SIG-M5 (cell line): ENCODE measurements at places on chromosomes 11 and 22.

- no peak for DNase-seq
Measured at GRCh38 chr11:126444072-126444471, 88.6 kb downstream of the ST3GAL4 start.

- no peak for DNase-seq
Measured at GRCh38 chr11:2732261-2732939, 32.6 kb upstream of the KCNQ1OT1 start.

- DNase-seq = no peak
Measured at GRCh38 chr11:70921804-70922203, 330.6 kb downstream of the SHANK2 start.

DNA sequence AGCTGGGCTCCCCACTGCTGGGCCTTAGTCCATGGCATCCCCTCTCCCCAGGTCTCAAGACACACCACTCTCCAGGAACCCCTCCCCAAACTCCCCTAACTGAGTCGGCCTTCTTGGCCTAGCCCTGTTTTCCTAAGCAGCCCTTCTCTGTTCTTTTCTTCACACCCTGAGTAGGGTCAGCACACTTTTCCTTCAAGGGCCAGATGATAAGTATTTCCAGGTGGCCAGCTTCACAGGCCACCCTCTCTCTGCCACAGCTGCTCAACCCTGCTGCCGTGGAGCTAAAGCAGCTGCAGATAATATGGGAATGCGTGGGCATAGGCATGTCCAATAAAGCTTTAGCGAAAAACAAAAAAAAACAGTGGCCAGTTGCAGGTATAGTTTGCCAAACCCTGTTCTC, 24.1 kb downstream of the DGCR2 start:
- no peak for DNase-seq

DNA sequence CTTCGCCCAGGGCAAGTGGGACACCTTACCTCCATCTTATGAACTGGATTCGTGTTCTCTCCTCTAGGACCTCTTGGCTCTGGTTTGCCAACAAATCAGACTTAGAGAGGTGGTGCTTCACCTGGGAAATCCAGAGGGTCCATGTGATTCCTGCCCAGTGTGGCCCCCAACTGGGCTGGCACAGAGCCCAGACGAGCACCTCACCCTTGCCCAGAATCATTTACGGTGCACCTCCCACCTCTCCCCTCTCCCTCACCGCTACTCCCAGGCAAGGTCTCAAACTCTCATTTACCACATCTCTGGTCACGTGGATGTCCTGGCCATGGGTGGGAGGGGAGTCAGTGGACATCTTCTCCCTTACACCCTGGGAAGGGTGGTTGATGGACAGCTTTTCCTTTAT, 1.1 kb downstream of the SPATA19 start:
- no peak for DNase-seq

- DNase-seq = no peak
Measured at GRCh38 chr11:12242966-12243365, 132.6 kb downstream of the MICAL2 start.

- DNase-seq = no peak
Measured at GRCh38 chr11:85475660-85476517, 151.3 kb downstream of the DLG2 start.

DNA sequence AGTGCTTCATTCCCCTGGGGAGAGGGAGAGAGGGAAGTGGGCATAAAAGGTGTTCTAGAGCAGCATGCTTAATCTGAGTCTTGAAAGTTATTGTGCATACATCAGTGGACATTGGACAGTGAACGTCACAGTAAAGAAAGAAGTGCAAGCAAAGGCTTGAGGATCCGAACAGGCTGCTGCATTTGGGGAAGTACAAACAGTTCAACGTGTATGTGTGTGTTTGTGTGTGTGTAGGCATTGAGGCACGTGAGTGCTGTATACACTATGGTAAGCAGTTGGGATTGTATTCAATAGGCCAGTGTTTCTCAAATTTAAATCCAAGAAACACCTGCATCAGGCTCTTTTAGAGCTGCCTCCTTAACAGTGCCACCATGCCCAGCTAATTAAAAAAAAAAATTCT, 10.4 kb upstream of the EIF3M start:
- DNase-seq = no peak

GRCh38 chr11:14079797-14080196, 117.3 kb downstream of the SPON1 start:
- no peak for DNase-seq

DNA sequence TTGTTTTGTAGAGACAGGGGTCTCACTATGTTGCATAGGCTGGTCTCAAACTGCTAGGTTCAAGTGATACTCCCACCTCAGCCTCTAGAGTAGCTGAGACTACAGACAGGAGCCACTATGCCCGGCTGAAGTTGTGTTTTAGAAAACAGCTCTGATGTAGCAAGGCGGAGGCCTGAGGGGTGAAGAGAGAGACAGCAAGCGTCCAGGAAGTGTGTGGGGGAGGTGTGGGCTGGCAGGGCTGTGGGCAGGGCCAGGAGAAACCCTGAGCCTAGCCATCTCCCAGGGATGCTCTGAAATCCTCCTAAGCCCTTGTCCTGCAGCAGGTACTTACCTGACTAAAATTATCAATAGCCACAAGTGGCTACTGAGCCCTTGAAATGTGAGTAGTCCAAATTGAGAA, 16.1 kb upstream of the RPS3 start:
- DNase-seq = no peak

GRCh38 chr22:32528984-32529982, 54.7 kb downstream of the FBXO7 start:
- no peak for DNase-seq

- no peak for DNase-seq
Measured at GRCh38 chr22:47134222-47134621, 371.8 kb downstream of the TBC1D22A start.

DNA sequence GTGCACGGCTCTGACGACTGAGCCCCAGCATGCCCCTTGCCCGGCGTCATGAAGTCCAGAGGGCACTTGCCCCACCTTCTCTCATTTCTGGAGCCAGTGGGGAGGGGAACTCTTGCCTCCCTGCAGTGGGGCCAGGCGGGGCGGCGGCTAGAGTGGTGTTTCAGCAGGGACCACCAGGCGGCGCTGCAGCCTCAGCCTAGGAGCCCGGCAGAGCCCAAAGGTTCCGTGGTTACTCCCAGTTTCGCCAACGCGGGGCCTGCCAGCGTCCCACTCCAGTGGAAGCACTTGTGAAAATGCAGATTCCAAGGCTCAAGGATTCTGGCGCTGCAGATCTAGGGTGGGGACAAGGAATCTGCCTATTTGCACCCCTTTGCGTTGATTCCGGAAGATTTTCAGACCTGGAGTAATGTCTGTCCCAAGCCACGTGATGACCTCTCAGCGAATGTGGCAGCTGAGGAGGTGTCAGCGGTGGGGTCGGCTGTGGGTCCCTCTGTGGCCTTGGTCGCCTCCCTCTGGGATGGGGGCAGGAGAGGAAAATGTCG, 55.7 kb downstream of the CD82 start:
- DNase-seq = no peak

DNA sequence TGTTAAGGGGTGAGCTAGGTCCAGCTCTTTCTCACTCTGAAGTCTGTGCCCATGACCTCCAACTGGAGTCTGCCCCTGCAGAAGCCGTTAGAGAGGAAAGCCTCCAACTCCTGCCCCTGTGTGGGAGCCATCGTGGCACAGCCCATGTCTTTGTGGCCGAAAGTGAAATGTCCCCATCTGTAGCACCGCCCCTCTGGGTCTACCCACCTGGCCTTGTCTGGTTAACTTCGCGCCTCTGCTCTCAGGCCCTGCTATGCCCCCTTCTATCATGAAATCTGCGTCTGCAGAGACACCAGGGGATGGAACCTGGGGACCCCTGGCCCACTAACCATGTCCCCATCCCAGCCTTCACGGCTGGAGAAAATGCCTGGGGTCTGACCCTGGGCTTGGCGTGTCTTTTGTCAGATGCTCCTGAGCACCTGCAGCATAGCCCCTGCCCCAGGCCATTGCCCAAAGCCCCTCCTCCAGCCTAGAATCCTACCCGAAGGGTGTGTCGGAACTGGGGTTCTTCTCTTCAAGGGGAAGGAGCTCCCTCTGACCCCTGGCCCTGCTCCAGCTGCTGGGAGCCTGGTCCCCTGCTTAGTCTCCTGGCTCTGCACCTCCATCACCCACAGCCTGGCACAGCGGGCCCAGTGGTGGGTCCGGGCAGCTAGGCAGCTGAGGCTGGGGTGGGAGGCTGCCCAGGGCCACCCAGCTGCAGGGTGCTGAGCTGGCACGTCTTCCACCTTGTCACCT, 35.8 kb upstream of the HMOX1 start:
- no peak for DNase-seq

GRCh38 chr11:110948112-110948511, 235.9 kb upstream of the ARHGAP20 start:
- no peak for DNase-seq

DNA sequence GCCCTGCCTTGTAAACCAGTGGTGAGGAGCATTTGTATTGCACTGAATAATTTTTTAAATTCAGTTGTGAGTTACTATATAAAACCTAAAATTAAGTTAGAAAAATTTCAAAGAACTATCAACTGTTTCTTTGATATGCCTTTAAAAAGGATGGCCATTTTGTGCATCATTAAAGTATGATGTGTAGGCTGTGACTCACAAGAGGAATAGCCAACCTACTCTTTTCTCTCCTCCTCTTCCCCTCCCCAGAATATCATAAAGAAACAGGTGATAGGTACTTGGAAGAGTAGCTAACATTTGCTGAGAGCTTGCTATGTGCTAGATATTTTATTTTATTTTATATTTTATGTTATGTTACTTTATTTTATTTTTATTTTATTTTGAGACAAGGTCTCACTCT, 10.6 kb upstream of the PIK3C2A start:
- DNase-seq = no peak

- DNase-seq = no peak
Measured at GRCh38 chr11:125069008-125069407, 5.9 kb downstream of the SLC37A2 start.

DNA sequence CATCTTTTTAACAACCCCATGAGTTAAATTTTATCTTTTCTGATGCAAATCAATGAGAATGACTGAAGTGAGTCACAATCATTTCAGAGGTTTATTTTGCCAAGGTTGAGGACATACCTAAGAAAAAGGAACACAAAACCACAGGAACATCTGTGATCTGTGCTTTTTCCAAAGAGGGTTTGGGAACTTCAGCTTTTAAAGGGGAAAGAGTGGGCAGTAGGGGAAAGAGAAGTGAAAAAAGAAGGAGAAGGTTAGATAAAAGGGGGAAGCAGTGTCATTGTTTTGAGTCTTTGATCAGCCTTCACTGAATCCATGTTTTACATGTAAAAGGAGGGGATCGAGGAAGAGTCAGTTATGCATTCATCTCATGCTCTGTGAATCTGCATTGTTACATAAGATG, 45.3 kb upstream of the SPON1 start:
- DNase-seq = no peak

GRCh38 chr11:10377183-10377582, 72.3 kb downstream of the ADM start:
- DNase-seq = no peak

- DNase-seq = no peak
Measured at GRCh38 chr22:35840302-35840739, 122.6 kb downstream of the APOL5 start.

GRCh38 chr11:129317571-129317970, 58.1 kb upstream of the BARX2 start:
- no peak for DNase-seq

DNA sequence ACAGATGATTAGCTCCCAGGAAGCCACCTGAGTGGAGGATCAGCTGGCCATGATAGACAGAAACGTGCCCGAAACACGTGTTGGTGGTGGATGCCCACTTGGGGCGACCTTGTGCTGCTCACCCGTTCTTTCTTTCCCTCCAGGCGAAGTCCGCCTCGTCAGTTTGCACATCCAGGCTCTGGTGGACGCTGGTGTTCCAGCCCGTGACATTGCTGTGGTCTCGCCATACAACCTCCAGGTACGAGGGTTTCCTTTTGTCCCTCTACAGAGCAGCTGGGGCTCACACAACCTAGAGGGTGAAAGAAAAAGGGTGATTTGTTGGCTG, 30.6 kb downstream of the IGHMBP2 start:
- no peak for DNase-seq

DNA sequence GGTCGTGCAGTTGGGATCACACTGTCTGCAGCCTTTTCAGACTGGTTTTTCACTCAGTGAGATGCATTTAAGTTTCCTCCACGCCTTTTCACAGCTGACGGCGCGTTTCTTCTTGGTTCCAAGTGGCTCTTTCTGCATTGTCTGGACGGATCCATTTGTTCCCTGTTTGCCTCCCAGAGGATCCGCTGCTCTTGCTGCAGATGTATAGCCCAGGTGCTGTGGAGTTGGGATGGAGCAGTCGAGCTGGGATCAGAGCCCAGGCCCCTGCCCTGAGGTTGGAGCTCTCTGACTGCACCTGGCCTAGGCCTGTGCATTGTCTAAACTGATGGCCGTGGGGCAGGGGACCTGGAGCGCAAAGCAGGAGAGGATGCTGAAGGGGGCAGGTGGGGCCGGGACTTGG, 51.6 kb downstream of the PARVB start:
- no peak for DNase-seq

GRCh38 chr11:64034411-64034811, 1.3 kb upstream of the FLRT1 start:
- DNase-seq = no peak

DNA sequence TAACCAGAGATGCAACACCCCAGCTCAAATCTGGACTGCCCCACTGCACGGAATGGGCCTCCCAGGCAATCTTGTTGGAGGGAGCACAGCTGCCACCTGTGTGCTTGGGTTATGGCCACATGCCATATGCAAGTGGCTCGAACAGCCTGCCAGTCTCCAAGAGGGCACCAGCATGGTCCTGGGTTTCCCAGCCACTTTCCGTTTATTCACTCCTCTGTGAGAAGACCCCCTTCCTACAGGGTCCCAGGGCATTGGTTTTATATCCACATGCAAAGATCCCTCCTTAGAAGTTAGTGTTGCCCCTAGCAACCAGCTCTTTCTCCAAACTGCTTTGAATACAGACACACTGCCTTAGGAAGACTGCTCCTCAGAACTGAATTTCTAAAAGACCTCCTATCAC, 487.8 kb downstream of the BUD13 start:
- DNase-seq = no peak

GRCh38 chr11:48063424-48063978, 83.1 kb downstream of the PTPRJ start:
- DNase-seq = no peak

- DNase-seq = no peak
Measured at GRCh38 chr11:61637277-61637676, 42.9 kb upstream of the DAGLA start.

GRCh38 chr11:1486054-1486825, at the start of gene MOB2:
TSS of gene MOB2 (minus strand) at chr11:1486779. CDS start at chr11:1486556, 223 bp downstream.
- no peak for DNase-seq

DNA sequence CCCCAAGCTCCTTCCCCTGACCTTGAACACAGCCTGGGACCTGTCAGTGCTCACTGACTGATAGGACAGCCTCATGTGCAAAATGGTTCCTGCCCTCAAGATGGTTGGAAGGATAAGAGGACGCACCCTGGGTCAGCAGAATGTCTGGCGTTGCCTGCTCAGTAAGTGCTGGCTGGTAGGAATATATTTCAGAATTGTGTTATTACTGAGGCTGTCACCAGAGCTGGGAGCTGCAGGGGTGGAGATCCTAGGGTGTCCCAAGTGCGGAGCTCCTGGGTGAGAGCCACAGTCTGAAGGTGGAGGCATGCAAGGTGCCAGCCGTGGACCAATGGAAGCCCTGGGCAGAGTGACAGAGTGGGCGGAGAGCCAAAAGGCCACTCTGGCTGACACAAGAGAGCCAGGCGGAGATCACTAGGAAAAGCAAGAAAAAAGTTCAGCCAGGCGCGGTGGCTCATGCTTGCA, 1.0 kb upstream of the SEC14L4 start:
- DNase-seq = no peak

- no peak for DNase-seq
Measured at GRCh38 chr11:13249992-13250391, 27.6 kb upstream of the BMAL1 start.

- no peak for DNase-seq
Measured at GRCh38 chr11:202490-202889, 4.7 kb downstream of the BET1L start.
